Stimulated activated CD4-positive, alpha-beta T cell treated with anti-CD3 and anti-CD28 coated beads, Interleukin-1b, Interleukin-23, amount 100 ng/mL, for 1 hour (primary cell): ENCODE measurements at places on chromosomes 4 and X.

GRCh38 chr4:153266988-153267387 lies 62.7 kb downstream of the TRIM2 start:
- no peak for DNase-seq

- no peak for DNase-seq
Measured at GRCh38 chr4:154727540-154727939, 16.3 kb upstream of the LRAT start.

- DNase-seq, result no peak
Measured at GRCh38 chr4:102735582-102735981, 25.2 kb downstream of the MANBA start.

- DNase-seq, result no peak
Measured at GRCh38 chr4:94412019-94412657, 39.6 kb upstream of the PDLIM5 start.

- no peak for DNase-seq
Measured at GRCh38 chr4:138389976-138390685, 148.0 kb upstream of the SLC7A11 start.

DNA sequence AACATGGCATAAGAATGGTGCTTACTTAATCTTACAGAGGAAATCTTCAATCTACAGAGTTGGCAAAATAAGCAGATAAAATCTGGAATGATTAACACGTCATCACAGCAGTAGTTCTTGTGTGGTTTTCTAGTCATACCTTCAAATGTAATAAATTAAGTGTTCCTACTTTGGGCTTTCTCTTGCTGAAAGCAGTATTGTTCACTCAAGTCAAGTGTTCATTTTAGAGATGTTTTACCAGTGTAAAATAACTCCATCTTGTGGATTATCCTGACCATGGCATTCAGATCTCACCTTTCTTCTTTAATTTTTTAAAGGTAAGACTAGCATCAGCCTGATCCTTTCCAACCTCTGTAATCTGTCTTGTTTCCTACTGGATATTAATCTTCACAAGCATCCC lies 72.9 kb downstream of the ADAMTS3 start:
- no peak for DNase-seq

GRCh38 chrX:108704839-108705238 lies 31.5 kb downstream of the IRS4 start:
- DNase-seq, result no peak
